Left cardiac atrium (tissue), 4 donors: ENCODE measurements at places on chromosomes 2 and 18. TPM values are rescaled to one million over a fixed set of nuclear protein-coding genes. Genes with fewer than 3 reads are reported as not detected.

Gene SP140
- total RNA-seq: 0.99 TPM

Gene POTEJ
- not detected for total RNA-seq

Gene WNT10A
- total RNA-seq: not detected

Gene TGFA
- total RNA-seq: 1.0 TPM

Gene GPAT2
- 6.8 TPM for total RNA-seq
